Cardiac fibroblast (primary cell): ENCODE measurements at places on chromosomes 6 and 20.
A peak's percentile ranks its signal among the peaks of the same experiment; 100 is the strongest.

DNA sequence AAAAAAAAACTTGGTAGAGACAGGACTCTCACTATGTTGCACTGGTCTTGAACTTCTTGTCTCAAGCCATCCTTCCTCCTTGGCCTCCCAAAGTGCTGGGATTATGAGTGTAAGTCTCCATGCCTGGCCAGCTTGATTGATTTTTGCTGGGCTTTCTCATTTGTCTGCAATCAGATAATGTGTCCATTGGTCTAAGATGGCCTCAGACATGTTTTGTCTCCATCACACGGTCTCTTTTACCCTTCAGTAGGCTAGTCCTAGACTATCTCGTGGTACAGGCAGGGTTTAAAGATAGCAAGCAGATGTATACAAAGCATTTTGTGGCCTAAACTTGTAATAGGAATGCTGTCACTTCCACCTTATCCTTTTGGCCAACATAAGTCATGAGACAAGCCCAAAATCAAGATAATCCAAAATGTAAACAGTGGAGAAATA is 289.1 kb downstream of the TFAP2B start:
- DNase-seq = no peak

DNA sequence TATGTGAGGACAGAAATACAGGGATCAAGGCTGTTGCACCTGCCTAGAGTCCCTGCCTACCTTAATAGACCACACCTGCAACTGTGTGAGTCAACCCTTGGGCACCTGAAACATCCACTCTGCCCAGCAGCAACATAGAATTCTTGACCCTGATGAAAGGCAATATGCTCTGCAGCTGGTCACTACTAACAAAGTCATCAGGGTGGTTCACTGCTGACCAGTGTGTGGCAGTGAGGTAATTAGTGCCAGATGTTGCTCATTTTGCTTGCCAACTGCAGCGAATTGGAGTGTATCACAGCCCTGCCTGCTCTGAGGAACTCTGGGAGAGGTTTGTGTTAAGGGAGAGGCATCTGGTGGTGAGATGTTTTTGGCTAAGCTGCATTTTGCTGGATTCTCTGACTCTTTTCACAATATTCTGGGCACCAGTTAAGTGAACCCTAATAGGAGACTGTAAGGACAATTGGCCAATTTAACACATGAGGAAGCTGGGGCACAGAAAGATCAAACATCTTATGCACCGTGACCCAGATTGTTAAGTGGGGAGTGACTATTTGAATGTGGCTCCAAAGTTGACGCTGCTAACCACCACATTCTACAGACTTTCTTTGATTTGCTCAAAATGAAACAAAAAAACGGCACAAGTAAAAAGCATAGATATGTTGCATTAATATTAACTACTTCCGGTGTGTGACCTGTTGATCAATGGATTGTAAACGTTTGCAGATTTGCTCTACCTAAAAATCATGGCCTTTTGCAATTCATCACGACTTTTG is 61.9 kb upstream of the OPRM1 start:
- no peak for DNase-seq

- peak; percentile 92 for DNase-seq
These were observed 75.2 kb downstream of the OR2B2 start for GRCh38 chr6:27836783-27837624.

DNA sequence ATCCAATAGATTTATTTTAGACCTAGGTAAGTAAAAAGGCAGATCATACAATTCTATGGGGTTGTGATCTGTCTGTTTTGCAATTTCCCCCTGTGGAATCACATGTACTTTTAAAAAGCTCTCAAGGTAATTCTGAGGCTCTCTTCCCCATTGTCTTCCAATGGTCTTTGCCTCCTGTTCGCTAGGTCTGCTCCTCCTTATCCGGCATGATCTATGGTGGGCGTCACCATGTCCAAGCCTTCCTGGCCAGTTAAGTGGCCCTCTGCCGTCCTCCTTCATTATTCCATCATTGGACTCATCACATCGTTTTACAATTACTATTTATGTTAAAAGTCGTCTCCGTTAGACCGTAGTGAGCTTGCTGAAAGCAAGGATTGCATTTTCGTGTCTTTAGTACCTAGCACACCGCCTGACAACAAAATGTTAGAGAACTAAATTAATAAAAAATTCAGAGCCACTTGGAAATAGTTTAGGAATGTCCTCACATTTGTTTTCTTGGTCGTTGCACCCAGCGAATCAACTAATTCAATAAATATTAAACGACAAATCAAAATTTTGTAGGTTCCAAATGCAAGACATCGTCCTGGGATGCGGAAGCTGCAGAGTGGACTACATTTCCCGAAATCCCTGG is 2.2 kb upstream of the STXBP5 start:
- peak; percentile 30 for DNase-seq

DNA sequence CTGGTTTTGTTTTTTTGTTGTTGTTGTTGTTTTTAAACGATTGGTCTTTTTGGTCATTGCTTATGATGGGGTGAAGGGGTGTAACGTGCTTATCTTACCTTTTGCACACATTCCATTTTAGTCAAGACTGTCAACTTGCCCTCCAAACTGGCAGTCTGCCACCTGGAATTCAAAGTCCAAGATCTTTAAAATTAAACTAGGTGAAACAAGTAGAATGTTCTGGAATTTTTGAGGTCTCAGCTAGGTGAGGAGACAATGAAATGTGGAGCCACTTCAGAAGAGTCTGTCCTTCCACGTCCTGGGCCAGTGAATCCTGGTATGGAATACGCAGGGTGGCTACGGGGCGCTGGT is 344.6 kb downstream of the ZFAND3 start:
- no peak for DNase-seq

- no peak for DNase-seq
These were observed 266.8 kb downstream of the ZFAND3 start for GRCh38 chr6:38086346-38086745.

DNA sequence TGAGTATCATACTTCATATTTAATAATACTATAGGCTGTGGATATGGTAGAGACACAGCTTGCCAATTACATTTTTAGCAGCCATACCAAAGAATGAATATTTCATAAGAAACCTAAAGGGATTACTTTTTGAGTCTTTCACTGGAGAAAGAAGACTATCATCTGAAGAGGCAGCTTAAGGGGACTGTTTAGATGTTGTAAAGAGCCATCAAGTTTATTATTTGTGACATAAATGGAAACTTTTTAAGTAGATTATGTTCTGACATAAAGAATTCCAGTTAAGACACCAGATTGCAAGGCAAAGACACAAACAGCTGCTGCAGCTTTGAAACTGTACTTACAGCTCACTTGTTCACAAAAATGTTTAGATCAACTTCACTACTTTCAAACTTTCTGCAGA is 429.4 kb downstream of the TFAP2A start:
- DNase-seq = no peak

- no peak for DNase-seq
These were observed 27.9 kb downstream of the LIN28B start for GRCh38 chr6:104984831-104985230.

- DNase-seq = peak; percentile 5
These were observed 662.4 kb downstream of the EPHA7 start for GRCh38 chr6:92756912-92757311.
